ENCODE measurements at places on chromosomes 13 and 19.

DNA sequence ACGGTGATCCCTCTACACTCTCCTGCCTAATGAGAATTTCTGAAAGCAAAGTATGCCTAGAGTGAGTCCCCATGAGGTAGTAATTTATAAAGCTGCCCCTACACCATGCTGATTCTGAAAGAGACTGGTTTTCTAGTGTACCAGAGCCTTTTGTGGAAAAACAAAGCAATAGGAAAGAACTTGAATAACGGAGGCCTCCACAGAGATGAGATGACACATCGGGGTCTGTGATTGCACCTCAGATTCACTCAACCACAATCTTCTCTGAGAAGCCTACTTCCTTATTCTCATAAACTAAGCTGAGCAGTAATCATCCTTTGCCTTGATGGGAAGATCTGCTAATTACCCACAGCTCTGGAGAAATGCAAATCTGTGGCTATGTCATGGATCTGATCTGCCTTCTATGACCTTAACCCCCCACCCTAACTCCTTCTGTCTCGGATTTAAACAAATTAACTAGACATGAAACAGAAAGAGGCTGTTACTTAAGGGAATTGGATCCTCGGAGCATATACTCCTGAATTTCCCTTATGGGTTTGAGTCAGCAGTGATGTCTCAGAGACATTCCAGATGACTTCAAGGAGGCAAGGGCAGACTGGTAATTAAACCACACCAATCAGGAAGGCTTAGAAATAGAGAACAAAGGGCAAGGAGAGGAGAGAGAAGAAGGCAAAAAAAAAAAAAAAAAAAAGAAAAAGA is 128.0 kb downstream of the DCT start:
- peak; percentile 11 for DNase-seq

GRCh38 chr13:48545608-48546007 is 12.7 kb upstream of the RCBTB2 start:
- DNase-seq = no peak

DNA sequence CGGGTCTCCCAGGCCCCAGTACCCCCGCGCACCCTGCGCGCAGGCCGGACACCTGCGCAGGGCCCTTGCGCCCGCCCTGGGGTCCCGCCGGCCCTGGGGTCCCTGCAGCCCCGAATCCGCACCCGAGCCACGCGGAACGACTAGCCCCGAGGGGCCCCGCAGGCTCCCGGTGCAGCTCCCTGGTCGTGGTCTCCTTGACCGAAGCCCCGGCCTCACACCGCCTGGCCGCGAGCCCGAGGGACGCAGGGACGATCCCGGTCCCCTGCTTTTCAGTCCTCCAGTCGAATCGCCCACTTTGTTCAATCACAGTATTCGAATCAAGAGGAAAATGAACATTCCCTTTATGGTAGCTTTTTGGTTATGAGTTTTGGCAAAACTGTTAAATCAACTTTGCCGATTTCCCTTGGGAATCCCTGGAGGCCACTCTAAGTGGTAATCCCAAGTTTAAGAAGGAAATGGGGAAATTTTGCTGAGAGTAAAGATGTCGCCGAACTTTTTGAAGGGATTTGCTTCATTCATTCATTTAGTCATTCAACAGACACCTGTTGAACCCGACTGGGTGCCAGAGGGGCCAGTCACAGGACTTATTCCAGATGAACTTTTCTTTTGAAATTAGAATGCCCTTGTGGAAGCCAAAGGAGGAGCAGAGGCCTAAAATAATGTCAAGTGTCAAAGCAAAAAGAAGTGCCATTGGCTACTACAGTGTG is 75.0 kb downstream of the ZIC5 start:
- DNase-seq = no peak

DNA sequence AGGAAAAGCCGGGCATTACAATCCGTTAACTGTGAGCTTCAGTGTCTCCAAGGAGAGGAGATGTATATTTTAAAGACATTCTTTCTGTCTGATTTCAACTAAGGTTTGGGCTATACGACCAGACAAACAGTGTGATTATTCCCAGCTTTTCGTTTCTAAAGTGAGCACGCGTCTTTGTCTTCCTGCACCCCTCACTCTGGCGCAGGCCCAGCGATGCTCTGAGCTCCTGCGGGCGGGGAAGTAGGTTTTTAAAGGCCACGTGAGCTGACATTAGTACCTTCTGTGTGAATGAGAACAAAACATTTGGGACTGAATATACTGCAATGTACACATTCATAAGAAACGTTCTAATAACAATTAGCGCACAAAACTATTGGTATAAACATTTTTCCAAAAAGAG is 15.3 kb upstream of the RANBP3 start:
- no peak for DNase-seq

GRCh38 chr13:49023431-49023830 is 47.7 kb downstream of the FNDC3A start:
- no peak for DNase-seq

DNA sequence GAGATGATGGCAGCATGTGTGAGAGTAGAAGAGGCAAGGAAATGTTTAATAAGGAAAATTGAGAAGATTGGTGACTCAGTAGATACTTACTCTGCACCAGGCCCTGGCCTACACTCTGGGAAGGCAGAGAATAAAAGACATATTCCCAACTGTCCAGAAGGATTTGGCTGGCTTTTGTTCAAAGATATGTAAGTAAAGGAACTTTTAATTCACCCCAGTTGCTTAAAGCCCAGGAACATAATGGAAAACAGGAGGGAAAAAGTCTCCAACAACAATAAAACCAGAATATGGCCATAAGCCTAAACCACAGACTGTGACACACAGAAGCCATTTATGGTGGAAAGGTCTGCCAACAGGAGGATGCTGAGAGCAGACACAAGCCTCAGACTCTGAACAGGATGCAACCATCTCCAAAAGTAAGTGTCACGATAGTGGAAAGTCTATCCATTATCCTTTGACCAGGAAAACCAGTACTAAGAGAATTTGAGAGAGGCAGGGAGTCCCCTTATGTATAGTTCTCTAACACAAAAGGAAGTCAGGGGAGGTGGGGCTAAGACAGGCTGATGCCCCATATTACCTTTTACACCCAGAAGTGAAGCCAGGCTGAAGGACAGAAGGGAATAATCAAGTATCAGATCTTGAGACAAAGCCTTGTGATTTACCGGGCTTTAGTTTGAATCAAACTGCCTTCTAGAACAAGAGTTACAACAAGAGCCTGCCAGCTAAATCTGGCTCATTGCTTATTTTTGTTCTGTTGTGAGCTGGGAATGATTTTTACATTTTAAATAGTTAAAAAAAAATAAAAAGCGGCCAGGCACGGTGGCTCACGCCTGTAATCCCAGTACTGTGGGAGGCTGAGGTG is 169.5 kb upstream of the STARD13 start:
- DNase-seq = no peak

DNA sequence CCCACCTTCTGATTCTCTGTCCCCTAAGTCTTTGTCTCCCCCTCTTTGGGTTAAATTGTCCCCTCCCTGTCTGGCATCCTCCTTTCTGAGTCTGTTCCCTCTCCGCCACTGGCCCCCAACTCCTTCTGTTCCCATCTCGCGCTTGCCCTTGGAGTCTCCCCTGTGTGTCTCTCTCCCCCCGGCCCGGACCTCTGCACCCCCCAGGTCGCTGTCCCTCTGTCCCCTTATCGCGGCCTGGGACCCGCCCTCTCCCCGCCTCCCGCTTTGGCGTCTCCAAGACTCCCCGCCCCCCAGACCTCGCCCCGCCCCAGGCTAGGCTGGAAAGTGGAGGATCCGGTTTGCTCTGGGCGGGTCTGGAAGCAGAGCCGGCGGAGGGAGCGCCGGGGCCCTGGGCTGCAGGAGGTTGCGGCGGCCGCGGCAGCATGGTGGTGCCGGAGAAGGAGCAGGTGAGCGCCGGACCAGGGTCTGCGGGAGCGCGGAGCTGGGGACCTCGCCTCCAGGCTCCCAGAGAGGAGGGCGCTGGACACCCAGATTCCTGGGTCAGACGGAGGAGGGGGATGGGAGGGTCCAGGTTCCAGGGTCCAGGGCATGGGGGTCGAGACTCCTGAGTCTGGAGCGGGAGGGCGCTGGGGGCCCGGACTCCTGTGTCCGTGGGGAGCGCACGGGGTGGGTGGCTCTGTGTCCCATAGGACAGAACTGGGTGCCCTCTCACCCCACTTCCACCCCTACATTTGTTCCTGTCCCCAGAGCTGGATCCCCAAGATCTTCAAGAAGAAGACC is at the start of gene TRPM4:
TSS of gene TRPM4 (plus strand) at position 348 of the 780 bp plus-strand sequence. CDS start at position 423, 75 bp downstream.
- DNase-seq = peak; percentile 62

GRCh38 chr13:83992566-83993358 is 110.5 kb upstream of the SLITRK1 start:
- DNase-seq = peak; percentile 10

DNA sequence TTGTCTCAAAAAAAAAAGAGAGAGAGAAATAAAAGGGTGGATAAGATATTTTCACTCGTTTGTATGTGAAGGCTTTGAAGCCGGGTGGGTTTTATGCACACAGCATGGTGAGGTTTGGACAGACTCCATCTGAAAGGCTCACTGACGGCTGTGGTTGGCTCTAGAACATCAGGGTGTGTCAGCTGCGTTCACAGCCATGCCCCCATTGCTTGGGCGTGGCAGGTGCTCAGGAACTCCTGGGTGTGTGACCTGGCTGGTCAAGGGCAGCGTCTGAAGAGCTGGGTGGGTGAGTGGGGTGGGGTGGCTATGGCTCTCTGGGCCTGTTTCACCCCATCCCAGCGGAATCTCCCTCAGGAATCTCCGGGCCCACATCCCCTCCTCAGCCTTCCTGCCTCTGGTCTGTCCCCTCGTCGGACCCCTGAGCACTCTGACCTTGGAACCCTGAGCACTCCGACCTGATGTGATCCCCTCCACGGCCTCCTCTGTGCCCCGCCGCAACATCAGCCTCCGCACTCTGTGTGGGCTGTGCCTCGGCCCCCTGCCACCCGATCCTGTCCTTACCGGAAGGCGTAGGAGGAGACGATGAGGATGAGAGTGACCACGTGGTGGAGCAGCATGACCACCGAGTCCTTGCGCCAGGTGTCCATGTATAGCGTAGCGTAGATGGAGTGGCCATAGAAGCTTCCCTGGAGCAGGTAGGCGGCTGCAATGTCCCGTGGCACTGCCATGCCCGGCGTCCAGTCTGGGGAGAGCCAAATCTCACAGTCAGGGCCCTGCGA is 12.2 kb downstream of the CERS1 start:
- no peak for DNase-seq

GRCh38 chr13:38166116-38166515 is 183.5 kb upstream of the UFM1 start:
- no peak for DNase-seq

- no peak for DNase-seq
These were observed 283.3 kb downstream of the DIAPH3 start for GRCh38 chr13:59880468-59880867.

- no peak for DNase-seq
These were observed 1.0 kb downstream of the DIRAS1 start for GRCh38 chr19:2719920-2720776.

- no peak for DNase-seq
These were observed 271.0 kb downstream of the DNAJC15 start for GRCh38 chr13:43294412-43294811.

DNA sequence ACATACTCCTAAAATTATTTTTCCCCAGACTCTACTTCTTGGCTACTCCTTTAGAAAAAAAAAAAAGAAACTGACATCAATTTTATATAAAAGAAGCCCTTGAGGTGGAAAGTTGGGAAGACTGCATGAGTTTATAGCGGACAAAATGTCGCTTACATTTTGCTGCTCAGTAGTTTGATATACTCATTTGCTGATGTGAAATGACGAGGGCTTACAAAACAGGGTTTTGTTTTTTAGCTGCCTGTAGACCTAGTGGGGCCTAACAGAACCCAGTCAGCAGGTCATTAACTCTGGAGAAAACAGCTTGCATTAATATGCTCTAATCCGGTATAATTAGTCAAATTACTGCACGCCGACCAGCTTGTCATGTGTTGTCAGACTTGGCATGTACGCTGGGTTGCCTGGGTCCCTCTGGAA is 37.6 kb upstream of the MAB21L1 start:
- DNase-seq = no peak

DNA sequence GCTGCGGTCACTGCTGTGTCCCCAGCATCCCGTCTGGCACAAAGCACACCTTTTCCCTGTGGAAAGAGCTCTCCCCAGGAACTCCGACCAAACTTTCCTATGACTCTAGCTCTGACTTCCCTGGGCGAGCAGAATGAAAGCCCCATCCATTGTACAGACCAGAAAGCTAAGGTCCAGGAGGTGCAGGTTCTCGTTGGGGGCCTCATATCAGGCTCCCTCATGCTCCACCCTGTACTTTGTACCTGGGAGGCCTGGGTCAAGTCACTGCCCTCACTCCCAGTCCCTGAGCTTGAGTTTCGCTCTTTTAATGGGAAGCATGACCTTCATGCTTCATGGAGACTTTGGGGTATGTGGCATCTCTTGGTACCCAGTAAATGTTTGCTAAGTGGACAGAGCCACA is 18.4 kb downstream of the CYTH2 start:
- DNase-seq = no peak

Data from GM13976 (cell line).